ENCODE measurements at places on chromosomes 4 and X.

DNA sequence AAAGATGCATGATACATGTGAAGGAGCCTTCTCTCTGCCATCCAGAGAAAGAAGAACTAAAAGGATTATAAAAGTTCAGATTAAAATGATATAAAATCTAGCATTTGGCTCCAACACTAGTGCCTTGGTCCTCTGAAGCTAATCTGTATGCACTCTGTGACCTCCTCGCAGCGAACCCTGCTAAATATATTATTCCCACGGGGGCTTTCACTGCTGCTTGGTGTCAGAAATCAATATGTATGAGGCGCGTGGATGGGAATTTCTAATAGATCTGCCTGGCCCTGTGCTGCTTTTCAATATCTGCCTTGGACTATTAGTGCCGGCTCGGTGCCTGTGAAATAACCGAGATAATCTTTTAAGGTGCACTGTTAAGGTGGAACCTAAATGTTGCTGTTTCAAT lies 69.7 kb downstream of the CXXC4 start:
- DNase-seq, result no peak

DNA sequence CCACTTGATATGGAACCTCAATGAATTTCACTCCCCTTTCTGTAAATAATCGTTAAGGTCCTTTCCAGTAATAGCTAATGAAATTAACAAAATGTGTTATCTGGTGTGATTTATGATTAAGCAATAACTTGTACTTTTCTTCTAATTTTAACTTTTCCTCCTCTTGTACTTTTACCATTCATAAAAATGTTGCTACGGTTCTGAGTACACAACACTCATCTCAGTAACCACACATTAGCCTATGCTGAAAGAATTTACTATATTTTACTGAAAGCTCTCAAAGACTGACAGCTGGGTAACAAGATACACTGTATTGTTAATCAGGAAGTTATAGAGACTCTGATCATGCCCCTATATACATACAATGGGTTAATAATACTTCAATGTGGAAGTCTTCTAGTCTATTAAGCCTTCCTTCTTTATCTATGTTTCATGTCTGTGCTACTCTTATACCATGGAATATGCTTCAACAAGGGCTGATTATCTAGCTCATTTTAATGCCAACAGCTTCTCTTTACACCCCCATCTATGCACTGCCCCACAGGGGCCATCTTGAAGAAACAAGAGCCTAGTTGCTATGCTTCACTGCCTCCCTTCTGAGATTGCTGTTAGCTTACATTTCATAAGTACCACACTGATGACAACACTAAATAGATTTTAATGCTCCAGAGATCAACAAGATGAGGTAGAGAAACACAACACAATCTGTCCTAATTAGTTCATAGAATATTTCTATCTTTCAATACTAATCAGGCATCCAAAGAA lies 39.1 kb downstream of the LAMP2 start:
- no peak for DNase-seq

DNA sequence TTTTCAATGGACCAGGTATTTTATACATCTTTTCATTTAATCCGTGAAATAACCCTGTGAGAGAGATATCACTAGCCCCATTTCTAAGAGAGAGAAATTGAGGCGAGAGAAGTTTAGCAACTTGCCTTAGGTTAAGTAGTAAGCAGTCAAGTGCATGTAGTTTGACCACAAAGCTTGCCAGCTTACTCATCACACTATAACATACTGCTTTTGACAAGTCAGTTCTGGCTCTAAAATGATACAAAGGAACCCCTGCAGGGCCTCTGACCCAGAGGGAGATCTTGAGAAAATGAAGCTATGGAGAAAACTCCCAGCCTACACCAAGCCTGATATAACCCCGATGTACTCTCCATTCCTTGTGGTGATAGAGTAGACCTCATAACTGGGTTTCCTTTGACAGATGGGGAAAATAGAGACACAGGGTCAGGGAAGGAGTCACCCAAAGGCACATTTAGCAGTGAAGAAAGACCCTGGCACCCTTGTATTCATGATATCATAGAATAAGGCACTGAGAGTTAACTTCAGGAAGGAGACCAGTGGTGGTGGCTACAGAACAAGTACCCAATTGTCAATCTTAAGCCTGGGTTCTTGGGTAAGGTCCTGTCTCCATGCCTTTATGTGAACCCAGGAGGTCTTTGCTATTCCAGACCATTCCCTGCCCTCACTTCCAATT lies 60.2 kb upstream of the MSN start:
- DNase-seq, result no peak

DNA sequence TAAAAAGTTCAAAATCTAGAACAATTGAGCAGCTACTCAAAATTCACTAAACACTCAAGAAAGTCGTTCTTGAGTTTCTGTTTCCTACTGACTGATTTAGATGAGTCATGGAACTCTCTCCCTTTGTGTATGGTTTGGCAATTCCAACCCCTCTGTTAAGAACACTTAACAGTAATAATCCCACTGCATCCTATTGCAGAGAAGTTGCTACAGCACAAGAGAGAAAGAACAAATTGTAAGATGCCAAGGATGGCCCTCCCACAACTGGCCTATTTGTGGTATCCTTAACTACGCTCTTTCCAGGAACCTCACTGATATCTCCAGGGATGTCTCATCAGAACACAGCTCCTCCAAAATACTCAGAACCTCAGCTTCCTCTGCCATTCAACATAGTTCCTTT lies 701.8 kb upstream of the TENM3 start:
- DNase-seq, result peak; percentile 33

GRCh38 chrX:40966213-40966820 lies 118.9 kb upstream of the USP9X start:
- no peak for DNase-seq

DNA sequence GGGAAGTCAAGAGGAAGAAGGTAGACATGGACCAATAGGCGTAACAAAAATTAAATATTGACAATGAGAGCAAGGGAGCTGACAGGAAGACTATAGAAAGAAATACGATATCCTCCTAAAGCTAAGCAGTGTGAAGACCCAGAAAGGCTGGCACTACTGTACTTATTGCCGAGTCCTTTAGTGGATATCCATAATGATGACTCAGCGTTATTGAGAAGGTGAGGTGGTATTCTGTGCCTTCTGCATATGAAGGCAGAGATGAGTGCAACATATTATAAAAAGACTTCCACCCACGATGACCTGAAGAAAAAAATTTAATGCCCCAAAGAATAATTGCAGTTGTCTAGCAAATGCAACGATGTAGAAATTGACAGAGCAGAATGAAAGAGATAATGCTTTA lies 13.0 kb upstream of the MCF2 start:
- no peak for DNase-seq

DNA sequence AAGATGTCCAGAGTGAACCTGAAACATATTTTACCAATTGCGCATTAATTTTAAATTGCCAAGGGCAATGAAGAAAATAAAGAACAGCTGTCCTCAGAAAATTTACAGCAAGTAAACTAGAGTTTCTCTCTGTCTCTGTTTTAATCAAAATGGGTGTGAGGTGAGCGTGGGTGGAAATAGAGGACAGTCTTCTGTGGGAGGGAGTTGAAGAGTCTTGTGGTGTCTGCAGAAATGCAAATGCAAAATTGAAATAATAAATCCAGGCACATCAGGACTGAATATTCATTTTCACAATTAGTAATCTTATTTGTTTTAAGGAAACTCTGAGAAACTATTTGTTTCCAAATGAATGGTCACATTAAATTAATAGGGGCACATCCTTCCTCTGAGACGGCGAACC lies 192.0 kb downstream of the ARHGAP10 start:
- DNase-seq, result no peak

DNA sequence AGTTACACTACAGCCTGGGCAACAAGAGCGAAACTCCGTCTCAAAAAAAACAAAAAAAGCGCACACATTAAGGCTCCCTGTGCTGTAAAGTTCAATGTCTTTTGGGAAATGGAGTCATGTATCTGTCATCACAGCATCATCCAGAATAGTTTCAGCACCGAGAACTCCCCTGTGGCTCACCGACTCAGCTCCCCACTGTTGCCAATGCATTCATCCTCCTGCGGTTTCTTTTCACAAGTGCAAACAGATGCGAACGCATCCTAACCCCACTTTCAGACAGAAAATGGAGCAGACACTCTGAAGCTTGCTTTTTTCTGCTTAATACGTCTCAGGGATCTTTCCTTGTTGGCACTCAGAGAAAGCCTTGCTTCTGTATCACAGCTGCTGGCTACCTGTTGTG lies 13.8 kb upstream of the SH3TC1 start:
- DNase-seq, result peak; percentile 96

GRCh38 chrX:97021680-97022079 lies 138.0 kb downstream of the RPA4 start:
- no peak for DNase-seq

- peak; percentile 33 for DNase-seq
These were observed 39.8 kb downstream of the XIAP start for GRCh38 chrX:123899701-123900100.

DNA sequence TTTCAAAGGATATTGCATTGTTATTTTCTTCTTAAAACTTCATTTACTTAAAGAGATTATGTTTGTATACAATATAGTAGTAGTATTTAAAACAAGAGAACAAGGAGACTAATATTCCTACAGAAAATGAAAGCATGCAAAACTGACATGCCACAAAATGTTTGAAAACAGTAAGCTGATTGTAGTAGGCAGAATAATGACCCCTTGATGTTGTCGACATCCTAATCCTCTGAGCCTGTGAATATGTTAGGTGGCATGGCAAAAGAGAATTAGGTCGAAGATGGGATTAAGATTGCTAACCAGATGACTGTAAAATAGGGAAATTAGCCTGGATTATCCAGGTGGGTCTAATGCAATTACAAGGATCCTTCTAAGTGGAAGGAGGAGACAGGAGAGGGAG lies 522.2 kb upstream of the NR3C2 start:
- DNase-seq, result no peak

- DNase-seq, result no peak
These were observed 117.0 kb downstream of the TBL1X start for GRCh38 chrX:9581771-9582385.

DNA sequence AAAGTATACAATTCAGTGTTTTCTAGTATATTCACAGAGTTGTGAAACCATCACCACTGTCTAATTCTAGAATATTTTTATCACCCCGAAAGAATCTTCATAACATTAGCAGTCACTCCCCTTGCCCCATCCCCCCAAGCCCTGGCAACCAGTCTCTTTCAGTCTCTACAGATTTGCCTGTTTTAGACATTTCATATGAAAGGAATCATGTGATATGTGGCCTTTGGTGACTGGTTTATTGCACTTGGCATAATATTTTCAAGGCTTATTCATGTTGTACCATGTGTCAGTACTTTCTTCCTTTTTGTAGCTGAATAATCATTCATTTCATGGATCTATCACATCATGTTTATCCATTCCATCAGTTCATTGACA lies 371.7 kb downstream of the AFF2 start:
- no peak for DNase-seq

DNA sequence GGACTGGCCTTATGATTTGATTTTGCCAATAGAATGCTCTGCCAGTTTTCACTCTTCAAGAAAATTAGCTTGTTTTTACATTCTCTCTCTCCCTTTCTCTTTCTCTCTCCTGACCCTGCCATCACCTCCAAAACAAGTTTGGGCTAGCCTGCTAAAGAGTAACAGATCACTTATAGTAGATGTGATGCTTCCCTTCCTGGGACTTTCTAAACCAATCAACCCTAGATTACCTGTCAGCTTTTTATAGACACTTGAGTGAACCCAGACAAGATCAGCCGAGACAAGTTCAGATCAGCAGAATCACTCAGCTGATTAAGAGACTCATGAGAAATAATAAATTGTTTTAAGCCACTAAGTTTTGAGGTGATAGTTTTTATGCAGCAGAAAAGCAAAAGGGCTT lies 521.2 kb downstream of the ANKRD50 start:
- no peak for DNase-seq

- DNase-seq, result no peak
These were observed 6.2 kb upstream of the GSPT2 start for GRCh38 chrX:51737091-51737490.

DNA sequence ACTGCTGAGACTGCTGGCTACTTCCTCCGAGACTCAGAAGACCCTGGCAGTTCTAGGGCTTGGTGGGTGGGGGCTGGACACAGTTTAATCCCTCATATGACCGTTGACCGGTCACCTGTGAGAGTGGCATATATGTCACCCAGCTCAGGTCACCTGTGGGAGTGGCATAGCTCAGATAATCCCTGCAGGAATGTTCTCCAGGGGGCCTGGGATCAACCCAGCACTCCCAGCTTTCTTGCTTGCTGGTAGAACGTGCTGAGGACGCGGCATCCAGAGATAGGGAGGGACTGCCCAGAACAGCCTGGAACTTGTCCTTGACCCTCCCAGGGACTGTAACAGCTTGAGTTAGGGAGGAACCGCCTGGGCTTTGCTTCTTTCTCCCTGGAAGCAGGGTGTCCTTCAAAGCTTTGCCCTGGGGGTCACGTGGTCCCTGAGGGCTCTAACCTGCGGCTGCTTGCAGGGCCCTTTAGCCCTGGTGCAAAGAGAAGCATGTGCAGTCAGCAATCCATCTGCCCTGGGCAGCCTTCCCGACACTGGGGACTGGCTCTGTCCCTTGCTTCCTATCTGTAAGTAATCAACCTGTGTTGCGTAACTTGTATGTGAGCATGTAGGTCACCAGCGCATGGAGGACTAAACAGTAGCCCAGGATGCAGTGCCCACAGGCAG lies 55.3 kb downstream of the ZFYVE28 start:
- no peak for DNase-seq

GRCh38 chr4:71941001-71941400 lies 90.8 kb upstream of the NPFFR2 start:
- DNase-seq, result no peak

DNA sequence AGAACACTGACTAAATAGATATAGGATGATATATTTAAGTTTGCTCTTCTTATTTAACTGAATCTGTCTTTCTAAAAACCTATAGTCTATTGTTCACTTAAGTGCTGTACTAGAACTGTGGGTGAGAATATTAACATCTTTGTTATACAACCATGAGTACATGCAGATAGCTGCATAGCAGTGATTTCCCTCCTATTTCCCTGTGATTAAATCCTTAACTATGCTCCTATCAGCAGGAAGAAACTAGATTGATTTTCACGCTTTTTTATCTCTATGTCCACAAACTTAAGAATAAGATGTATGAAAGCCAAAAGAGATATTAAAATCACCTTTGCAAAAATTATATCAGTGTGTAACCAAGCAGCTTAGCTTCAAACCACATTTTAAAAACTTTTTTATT lies 11.3 kb upstream of the UGT2A3 start:
- no peak for DNase-seq

- DNase-seq, result no peak
These were observed 84.2 kb downstream of the CHRNA9 start for GRCh38 chr4:40419231-40419912.

- no peak for DNase-seq
These were observed 68.4 kb downstream of the MAOB start for GRCh38 chrX:43813898-43814297.

GRCh38 chr4:113065629-113066028 lies 16.2 kb downstream of the ANK2 start:
- DNase-seq, result no peak

DNA sequence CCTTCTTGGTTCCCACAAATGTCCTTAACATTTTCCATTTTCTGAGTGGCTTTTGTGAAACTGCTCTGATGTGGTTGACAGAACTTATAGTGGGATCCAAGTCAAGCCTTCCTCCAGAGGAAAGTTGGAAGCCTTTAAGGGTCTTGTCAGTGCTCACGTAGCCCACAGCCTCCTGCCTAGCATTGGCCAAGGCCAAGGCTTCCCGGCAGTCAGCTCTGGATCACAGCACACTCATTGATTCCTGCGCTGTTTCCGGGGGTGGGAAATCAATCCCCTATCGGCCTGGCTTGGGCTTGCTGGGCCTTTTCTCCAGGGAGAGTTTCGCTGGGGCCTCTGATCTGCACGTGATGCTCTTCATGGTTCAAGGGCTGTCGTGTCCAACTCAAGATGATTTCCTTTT lies 76.1 kb downstream of the SLC9A6 start:
- no peak for DNase-seq

All from stromal cell of bone marrow (primary cell).